ENCODE measurements at places on chromosomes 1 and 21.
A peak's percentile ranks its signal among the peaks of the same experiment; 100 is the strongest.

DNA sequence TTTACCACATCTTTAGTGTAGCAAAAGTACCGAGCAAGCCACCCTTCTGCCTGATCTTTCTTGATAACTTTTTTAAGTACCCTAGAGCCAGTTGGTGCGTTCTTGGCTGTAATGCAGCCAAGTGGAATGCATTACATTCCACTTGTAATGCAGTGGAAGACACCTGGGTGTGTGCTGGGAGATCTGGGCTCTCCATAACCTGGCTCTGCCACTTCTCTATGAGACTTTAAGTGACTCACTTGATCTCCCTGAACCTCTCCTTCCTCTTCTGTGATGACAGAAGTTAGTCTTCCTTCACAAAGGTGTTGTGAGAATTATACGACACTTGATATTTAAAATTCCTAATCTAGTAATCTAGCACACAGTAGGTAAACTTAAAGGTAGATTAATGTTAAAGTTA is 35.3 kb upstream of the NFIA start:
- no peak for DNase-seq

GRCh38 chr1:194833111-194833510 is 1646.7 kb upstream of the B3GALT2 start:
- no peak for DNase-seq

GRCh38 chr1:209784265-209785169 is at the start of gene C1orf74:
TSS of gene C1orf74 (minus strand) at chr1:209784559. CDS start at chr1:209783634, 925 bp downstream.
- DNase-seq = peak; percentile 98

DNA sequence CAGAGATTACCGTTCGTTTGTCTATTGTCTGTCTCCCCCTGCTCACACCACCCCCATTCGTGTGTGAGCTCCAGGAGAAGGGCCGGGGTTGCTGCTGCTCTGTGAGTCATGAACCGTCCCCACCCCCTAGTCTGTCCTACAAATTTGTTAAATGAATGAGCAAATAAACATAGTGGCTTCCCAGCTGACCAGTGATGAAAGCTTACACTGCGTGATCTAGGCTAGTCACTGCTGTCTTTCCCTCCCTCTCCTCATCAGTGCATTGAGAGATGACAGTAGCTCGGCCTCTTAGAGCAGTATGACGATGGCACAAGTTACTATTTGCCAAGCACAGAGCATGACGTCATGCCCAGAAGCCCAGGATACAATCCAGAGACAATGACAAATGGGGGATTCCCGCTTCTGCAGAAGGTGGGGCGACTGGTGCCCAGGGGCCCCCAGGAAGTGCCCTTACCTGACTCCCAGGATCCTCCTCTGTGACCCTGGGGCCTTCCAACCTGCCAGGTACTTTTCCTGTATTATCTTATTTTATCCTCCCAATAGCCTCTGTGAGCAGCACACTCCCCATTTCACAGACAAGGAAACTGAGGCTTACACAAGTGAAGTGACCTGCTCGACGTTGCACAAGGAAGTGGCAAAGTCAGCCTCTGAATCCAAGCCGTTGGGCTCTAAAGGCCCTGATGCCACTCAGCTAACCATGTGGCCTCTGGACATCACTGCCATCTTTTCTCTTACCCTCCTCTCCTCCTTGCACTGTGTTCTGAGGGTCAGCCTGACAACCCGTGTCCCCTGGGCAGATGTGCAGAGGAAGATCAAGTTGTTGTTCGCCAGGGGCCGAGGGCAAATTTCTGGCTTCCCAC is 8.6 kb upstream of the EPHA2 start:
- peak; percentile 97 for DNase-seq

GRCh38 chr1:68201546-68202238 is 30.6 kb downstream of the WLS start:
- DNase-seq = peak; percentile 30

DNA sequence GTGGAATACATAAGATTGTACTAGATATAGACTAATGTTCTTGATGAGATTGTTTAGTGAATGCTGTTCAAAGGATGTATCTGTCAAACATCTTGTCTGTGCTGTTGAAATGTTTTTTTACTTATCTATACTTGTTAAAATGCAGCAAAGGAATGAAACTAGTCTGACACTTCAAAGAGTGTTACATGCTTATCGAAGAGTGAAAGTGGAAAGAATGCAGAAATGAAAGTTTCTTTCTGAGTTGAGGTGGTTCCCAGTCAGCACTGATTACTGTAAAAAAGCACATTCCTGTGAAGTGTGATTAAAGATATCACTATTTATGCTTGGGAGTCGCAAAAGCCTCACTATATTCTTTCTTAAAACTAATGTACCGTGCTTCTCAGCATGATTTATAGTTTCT is 1225.2 kb downstream of the NCAM2 start:
- DNase-seq = peak; percentile 0

- DNase-seq = peak; percentile 84
Observed at GRCh38 chr1:212484701-212485570, 52.2 kb downstream of the NENF start.

DNA sequence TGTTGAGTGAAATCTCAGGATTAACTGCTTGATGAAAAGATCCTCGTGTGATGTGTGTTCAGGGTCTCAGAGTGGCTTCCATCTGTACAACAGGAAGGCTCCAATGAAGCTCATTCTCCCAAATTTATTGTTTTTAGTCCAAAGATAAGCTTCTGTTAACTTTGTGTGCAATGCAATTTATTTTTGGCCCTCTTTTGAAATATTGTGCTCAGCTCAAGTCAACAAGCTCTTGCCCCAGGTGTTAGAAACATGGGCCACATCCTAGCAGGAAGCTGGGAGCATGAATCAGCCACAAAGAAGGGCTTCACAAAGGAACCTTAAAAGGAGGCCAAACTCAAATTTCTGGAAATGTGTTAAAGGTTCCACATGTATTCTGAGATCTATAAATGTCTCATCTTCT is 135.7 kb downstream of the PCP4 start:
- no peak for DNase-seq

DNA sequence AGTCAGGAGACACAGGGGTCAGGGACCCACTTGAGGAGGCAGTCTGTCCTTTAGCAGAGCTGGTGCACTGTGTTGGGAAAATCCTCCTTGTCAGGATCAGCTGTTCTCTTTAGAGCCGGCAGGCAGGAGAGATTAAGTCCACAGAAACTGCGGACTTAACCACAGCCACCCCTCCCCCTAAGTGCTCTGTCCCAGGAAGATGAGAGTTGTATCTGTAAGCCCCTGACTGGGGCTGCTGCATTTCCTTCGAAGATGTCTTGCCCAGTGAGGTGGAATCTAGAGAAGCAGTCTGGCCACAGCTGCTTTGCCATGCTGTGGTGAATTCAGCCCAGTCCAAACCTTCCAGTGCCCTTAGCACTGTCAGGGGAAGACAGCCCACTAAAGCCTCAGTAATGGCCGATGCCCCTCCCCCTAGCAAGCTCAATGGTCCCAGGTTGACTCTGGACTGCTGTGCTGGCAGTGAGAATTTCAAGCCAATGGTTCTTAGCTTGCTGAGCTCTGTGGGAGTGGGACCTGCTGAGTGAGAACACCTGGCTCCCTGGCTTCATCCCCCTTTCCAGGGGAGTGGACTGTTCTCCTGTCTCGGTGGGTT is 172.8 kb downstream of the ST6GALNAC3 start:
- DNase-seq = no peak

DNA sequence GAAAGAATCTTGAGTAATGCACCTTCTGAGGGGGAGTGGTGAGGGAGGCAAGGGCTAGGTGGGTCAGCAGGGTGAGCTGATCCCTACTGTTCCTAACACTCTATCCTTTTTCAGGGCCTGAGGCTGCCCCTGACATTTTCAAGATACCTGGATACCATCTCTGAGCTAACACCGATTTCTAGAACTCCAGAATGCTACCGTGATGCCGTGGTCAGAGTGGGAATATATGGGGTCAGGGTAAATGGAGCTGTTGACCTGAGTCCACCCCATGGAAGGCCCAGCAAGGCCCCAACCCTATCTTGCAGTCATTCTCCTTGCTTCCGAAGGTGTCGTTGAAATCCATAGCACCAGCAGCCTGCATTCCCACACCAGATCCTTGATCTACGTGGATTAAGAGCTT is 18.0 kb upstream of the PTPRF start:
- no peak for DNase-seq

DNA sequence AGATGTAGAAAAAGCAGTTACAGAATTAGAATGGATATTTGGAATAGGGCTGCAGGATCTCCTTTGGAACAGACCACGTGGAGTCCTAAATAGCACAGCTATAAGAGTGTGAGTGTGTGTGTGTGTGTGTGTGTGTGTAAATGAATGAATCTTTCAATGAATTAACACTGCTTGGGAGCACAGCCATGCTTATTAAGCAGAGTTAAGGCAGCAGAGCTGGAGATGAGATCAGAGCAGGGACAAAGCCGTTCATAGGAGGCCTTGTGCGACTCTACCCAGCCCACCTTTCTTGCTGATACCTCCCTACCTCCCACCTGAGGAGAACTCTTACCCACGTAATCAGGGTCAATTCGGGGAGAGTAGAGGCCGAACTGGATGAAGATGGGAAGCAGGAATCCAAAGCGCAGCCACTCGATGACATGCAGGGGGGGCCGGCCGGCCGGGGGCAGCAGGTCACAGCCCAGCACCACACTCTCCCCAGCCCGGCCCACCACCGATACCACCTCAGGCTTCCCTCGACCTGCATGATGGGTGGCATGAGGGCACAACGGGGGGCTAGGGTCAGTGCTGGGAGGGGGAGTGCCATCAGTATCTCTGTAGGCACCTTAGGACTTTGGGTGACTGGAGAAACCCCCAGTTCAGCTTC is 2.7 kb downstream of the IGSF9 start:
- no peak for DNase-seq

- DNase-seq = no peak
Observed at GRCh38 chr21:46560568-46561444, 44.1 kb downstream of the S100B start.

- no peak for DNase-seq
Observed at GRCh38 chr1:22256213-22256512, 113.3 kb upstream of the WNT4 start.

GRCh38 chr21:22795644-22796043 is 1797.4 kb downstream of the NCAM2 start:
- DNase-seq = no peak

DNA sequence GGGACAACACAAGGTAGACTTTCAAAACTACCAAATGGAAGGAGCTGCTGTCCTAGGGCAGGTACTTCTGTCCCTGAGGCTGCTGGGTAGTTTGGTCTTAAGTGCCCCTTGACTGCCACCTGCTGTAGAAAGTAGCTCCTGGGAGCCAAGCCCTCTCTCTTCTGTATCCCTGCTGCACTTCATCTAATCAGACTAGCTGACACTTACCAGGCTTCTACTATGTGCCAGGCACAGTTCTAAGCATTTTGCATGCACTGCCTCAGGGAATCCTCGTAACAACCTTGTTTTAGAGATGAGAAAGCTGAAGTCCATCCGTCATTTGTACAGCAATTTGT is 15.9 kb upstream of the SRSF4 start:
- DNase-seq = peak; percentile 42

- DNase-seq = peak; percentile 36
Observed at GRCh38 chr1:103283841-103284669, 175.7 kb upstream of the COL11A1 start.

GRCh38 chr1:2826316-2826715 is 24.8 kb upstream of the TTC34 start:
- DNase-seq = no peak

GRCh38 chr1:30706528-30706927 is 16.9 kb downstream of the MATN1 start:
- DNase-seq = peak; percentile 66

GRCh38 chr21:40931197-40931596 is 84.2 kb upstream of the DSCAM start:
- no peak for DNase-seq

- DNase-seq = no peak
Observed at GRCh38 chr1:115479055-115479482, 141.0 kb upstream of the NGF start.

- no peak for DNase-seq
Observed at GRCh38 chr1:104973516-104973915, 1223.8 kb downstream of the AMY1C start.

GRCh38 chr1:156073740-156074139 is 8.5 kb downstream of the MEX3A start:
- no peak for DNase-seq

DNA sequence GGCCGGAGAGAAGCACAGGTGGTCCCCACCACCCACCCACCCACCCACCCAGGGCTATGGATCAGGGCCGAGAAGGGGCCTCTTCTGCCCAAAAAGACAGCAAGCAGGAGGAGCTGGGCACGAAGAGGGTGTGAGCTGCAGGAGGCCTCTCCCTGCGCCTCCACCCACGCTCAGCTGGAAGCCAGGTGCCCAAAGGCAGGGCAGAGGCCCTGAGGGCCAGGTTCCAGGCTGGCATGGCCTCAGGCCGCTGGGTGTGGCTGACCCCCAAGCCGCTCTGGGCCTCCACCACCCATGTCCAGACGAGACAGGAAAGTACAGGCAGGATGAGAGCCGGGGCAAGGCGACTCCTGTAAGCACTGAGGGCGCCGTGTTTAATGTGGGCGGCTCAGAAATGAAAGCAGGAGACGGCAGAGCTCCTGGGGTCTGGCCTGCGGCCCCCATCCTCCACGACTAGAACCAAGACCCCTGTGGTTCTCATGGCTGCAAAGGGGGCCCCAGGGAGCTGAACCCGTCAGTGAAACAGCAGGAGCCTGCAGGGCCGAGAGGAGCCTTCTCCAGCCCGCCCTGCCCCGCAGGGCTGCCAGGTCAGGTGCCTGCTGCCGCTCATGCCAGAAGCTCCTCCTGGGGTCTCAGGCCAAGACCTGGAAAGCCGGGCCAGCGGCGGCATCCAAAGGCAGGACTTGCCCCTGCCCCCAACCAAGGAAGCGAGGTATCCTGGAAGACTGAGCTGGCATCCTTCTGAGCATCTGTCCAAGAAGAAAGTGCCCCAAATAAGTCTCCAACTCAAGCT is 56.0 kb downstream of the MEGF6 start:
- no peak for DNase-seq

GRCh38 chr1:165826565-165827267 is 698 bp upstream of the UCK2 start:
- peak; percentile 15 for DNase-seq

GRCh38 chr1:219085988-219086387 is 87.7 kb upstream of the LYPLAL1 start:
- peak; percentile 74 for DNase-seq

- no peak for DNase-seq
Observed at GRCh38 chr1:205915354-205915990, 27.8 kb downstream of the SLC26A9 start.

GRCh38 chr1:35899941-35900340 is 16.9 kb downstream of the AGO1 start:
- no peak for DNase-seq

DNA sequence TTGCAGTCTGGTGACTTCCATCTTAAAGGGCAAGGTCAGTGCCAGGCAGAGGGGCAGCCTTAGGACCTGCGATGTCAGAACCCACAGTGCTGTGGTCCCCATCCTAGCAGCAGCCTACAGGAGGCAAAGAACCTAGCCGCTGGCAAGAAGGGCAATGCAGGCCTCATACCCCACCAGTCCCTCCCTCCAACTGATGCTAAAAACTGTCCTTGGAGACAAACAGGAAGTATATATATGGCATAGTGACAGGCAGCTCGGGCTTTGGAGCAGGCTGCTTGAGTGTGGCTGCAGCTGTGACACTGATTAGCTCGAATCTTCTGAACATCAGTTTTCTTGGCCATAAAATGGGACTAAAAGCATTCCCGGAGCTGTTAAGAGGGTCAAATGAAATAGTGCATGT is 156.0 kb upstream of the VAMP3 start:
- no peak for DNase-seq
